ENCODE measurements at places on chromosomes 7 and 10. TPM values are rescaled to one million over a fixed set of nuclear protein-coding genes. Genes with fewer than 3 reads are reported as not detected.

- no peaks in the 10 kb centered on the region for H3K4me1 ChIP-seq
- no peaks in the 10 kb centered on the region for H3K36me3 ChIP-seq
- no peak for DNase-seq
- H3K4me3 ChIP-seq, result no peak overlapping the region
- H3K27me3 ChIP-seq, result no peaks in the 10 kb centered on the region
- H3K27ac ChIP-seq, result no peak overlapping the region
Observed at GRCh38 chr10:128161031-128161430, 34.8 kb upstream of the MKI67 start.

- H3K4me1 ChIP-seq, result no peaks in the 10 kb centered on the region
- H3K36me3 ChIP-seq, result no peaks in the 10 kb centered on the region
- H3K27me3 ChIP-seq, result no peaks in the 10 kb centered on the region
- DNase-seq, result no peak
Observed at GRCh38 chr7:117759950-117760640, 113.1 kb downstream of the CTTNBP2 start.

DNA sequence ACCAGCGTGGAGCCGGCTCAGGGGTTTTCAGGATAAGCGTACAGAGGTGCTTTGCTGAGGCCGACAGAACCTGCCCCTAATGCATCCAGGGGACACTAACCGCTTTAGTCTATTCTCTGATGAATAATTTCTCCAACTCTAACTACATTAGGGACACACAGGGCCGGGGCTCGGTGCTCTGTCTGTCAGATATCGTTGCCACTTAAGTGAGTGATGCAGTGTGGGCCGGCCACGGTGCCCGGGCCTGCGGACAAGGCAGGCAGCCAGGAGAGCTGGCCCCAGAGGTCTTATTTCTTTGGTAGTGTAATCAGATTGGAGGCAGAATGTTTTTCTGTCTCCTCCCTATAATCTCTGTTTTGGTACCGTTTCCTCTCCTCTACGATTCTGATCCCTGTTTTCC is 62.7 kb downstream of the ADRA2A start:
- no peaks in the 10 kb centered on the region for H3K27me3 ChIP-seq
- no peak for DNase-seq
- no peaks in the 10 kb centered on the region for H3K4me1 ChIP-seq
- no peak overlapping the region for H3K27ac ChIP-seq
- H3K4me3 ChIP-seq, result no peak overlapping the region

GRCh38 chr7:12357508-12357907 is 46.2 kb downstream of the VWDE start:
- DNase-seq, result no peak
- no peaks in the 10 kb centered on the region for H3K4me1 ChIP-seq
- H3K27me3 ChIP-seq, result no peaks in the 10 kb centered on the region
- H3K4me3 ChIP-seq, result no peak overlapping the region
- no peaks in the 10 kb centered on the region for H3K36me3 ChIP-seq

- H3K27ac ChIP-seq, result no peak overlapping the region
- no peaks in the 10 kb centered on the region for H3K4me1 ChIP-seq
- DNase-seq, result no peak
- H3K36me3 ChIP-seq, result no peaks in the 10 kb centered on the region
Observed at GRCh38 chr10:34702093-34702937, 112.8 kb downstream of the PARD3 start.

DNA sequence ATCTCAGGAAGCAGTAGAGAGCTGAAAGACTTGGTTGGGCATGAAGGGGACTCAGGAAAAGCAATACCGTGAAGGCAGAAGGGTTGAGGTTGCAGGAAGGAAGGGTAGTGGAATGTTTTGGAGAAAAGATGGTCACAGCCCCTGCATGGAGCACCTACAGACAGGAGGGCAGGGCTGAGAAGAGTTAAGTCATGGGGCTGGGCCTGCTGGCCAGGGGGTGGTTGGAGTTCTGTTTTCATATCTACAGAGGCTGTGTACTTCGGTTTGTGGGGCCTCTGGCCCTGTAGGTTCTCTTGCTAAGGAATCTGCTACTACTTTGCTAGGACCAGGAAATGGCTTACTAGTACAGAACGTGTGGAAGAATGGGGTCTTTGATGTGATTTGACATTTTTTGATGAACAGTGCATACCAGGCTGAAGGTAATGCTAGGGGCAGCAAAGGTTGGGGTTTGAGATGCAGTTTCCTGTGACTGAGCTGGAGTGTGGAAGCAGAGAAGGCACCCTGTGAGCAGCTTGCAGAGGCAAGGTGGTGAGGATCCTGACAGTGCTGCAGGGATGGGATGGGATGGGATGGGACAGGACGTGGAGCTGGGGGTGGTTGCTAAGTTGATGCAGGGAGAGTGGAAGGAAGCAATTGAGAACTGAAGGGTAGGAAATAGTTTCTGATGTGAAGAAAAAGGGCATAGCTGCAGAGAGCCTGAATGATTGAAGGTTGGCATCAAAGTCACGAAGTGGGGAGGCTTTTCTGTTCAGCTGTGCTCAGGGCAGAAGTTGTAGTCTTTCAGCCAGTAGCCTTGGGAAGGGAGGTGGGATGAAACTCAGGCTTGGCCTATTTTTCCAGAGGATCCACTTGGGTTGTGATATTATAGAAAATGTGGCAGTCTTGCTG is 7.8 kb downstream of the RPS24 start:
- no peak overlapping the region for H3K27ac ChIP-seq
- peaks cover 23% of the 10 kb centered on the region for H3K36me3 ChIP-seq
- peaks cover 11% of the 10 kb centered on the region for H3K4me1 ChIP-seq
- H3K27me3 ChIP-seq, result no peaks in the 10 kb centered on the region

LIPK gene
- total RNA-seq, result not detected

CADPS2 gene
- not detected for total RNA-seq

CEP55 gene
- total RNA-seq, result 0.54 TPM

NUTM2B gene
- total RNA-seq, result 1.7 TPM
